Caco-2 (cell line): ENCODE measurements at places on chromosomes 5 and 9.

DNA sequence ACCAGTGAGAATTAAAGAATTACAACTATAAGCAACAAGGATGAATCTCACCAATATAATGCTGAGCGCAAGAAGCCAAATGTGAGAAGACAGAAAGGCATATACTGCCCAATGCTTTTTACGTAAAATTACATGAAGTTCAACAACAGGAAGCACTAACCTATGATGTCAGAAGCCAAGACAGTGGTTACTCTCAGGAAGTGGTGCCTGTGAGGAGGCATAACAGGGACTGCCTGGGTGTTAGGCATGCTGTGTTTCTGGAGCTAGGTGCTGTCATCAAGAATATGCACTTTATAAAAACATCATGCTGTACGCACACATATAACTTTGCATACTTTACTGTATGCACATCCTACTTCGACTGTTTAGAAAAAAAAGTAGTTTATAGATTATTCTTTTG lies 30.1 kb downstream of the FRMD3 start:
- DNase-seq = no peak

DNA sequence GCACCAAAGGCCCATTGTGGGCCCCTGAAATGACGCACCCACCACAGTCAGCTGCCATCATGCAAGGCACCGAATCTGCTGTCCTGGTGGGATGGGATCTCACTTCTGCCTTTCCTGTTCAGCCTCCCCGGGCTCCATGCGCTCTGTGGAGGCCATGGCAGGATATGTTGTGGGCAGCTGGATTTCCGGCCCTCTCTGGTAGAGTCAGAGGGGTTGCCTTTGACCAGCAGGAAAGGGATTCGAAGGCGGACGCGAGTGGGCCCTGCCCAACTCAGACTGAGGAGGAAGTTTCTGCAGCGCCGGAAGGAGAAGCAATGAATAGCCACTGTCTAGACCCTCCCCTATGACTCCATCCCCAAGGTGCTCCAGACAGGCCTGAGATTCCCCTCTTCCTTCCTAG lies 35.5 kb downstream of the GADD45G start:
- DNase-seq = no peak

DNA sequence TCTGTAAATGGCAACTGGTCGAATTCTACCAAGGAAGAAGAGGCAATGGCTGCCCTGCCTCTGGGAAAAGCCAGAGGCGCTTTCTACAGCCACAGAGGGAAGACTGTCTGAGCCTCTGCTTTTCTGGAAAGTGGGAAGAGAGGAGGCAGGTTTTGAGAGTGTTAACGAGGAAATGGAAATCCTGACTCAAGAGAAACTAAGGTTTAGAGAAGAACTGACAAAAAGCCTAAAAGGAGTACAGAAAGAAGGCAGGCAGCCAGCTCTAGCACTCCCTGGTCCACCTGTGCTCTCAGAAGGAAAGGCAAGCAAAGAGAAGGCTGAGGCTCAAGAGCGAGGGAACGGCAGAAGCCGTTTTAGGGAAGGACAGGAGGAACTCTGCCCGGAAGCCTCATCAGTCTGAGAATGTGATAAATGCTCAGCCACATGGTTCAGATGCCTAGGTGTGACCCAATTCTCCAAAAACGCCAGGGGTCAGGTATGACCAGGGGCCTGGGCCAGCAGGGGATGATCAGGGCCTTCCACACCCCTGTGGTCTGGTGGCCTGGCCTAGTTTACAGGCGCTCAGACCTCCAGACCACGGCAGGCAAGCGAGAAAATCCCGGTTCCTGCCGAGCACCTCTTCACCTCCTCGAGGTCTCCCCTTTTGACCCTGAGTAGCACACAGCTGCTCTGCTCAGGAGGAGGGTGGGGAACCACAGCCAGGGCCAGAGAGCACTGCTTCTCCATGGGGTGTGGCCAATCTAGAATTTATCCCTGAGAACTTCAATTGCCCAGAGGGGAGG lies 79.9 kb upstream of the FBXW11 start:
- no peak for DNase-seq

GRCh38 chr5:68320413-68320986 lies 104.9 kb downstream of the PIK3R1 start:
- no peak for DNase-seq

- no peak for DNase-seq
Observed at GRCh38 chr5:37771731-37772130, 68.1 kb downstream of the GDNF start.

- DNase-seq = no peak
Observed at GRCh38 chr5:91978221-91978882, 595.2 kb upstream of the ARRDC3 start.

DNA sequence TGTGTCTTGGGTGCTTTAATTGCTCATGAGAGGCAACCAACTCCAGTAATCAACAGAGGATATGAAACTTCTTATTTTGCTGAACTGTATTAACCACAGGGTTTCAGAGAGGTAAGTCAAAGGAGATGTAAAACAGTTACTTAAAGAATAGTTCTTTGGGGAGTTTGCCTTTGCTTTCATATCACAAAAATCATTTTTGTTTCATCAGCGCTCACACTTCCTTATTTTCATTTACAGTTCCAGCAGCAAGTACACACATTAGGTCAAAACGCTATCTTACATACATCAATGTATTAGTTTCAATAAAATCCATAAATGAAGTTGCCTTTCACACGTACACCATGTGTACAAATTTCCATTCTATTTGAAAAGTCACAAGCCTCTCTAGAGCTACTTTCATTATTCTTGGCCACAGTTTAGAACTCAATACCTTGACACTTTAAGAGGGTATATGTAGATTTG lies 50.1 kb downstream of the ST8SIA4 start:
- no peak for DNase-seq

GRCh38 chr9:88587885-88588649 lies 53.1 kb downstream of the NXNL2 start:
- no peak for DNase-seq

GRCh38 chr9:91978740-91979414 lies 28.8 kb upstream of the ROR2 start:
- peak; percentile 34 for DNase-seq

DNA sequence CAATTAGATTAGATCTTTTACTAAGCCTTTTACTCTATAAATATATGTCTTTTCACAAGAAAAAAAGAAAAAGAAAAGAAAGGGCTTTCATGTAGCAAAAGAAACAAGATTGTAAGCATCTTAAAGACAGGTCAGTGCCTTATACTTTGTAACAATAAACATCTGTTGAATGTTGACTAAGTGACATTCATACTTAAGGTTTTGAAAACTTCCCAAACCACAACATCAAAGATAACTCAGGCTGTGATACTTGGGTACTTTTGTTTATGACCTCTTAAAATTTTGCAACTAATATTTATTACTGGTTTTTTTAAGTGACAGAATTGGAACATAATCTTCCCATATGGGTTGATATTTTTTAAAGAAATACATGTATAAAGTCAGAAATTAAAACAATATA lies 7.4 kb downstream of the GRAMD2B start:
- no peak for DNase-seq

DNA sequence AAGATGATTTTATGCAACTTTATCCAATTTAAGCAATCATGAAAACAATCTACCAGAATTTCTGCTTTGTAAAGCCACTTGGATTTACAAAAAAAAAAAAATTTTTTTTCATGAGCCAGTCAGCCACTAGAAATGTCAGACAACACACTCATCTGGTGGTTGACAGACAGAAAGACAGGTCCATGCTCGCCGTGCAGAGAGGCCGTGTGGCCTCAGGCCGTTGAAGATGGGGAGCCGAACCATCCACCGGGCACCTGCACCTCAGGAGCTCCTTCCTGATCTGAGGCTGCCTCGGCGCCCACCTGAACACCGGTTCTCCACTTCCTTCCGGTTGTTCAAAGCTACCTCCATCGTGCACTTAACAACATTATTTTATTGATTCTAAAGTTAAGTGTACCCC lies 138.0 kb upstream of the IRX4 start:
- DNase-seq = no peak

DNA sequence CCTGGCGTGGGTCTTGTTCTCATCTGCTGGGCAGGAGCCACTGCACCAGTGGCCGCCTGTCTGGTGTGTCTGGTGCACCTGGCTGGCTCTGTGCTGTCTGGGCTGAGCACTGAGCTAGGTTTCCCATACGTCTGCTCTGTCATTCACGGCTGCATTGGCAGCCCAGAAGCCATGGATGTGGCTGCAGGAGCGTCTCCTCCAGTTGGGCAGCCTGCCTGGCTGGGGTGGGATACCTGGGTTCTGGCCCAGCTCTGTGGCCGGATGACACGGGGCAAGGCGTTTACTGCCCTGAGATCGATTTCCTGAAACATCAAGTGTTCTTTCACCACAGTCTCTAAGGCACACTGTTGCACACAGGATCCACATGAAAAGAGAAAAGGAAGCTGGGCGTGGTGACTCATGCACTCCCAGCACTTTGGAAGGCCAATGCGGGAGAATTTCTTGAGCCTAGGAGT lies 25.5 kb upstream of the SLC25A51 start:
- DNase-seq = no peak

- DNase-seq = no peak
Observed at GRCh38 chr9:79490657-79491248, 81.0 kb upstream of the TLE4 start.

GRCh38 chr9:36597412-36598178 lies 24.9 kb downstream of the MELK start:
- DNase-seq = peak; percentile 52

- DNase-seq = peak; percentile 40
Observed at GRCh38 chr9:31119890-31120454, 1264.5 kb upstream of the ACO1 start.

GRCh38 chr5:127564002-127564769 lies 46.7 kb downstream of the PRRC1 start:
- DNase-seq = peak; percentile 53

DNA sequence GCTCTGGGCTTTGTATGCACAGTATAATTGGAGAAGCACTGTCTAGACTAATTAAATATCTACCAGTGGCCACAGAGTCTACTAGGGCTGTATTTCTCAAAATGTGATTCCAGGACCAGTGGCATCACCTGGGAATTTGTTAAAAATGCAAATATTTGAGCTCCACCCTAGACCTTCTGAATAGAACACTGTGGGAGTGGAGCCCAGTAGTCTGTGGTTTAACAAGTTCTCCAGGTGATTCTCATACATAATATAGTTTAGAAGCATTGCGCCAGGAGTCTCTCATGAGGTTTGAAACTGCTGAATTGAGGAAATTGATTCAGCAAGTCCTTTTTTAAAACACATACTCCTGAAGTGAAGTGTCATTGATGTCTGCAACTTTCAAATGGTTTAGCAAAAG lies 74.7 kb downstream of the FCHO2 start:
- no peak for DNase-seq

GRCh38 chr9:112848316-112849151 lies 42.1 kb downstream of the SLC46A2 start:
- no peak for DNase-seq

GRCh38 chr9:79221084-79221483 lies 350.7 kb upstream of the TLE4 start:
- DNase-seq = no peak

GRCh38 chr5:136143763-136144162 lies 11.1 kb downstream of the SMAD5 start:
- no peak for DNase-seq

DNA sequence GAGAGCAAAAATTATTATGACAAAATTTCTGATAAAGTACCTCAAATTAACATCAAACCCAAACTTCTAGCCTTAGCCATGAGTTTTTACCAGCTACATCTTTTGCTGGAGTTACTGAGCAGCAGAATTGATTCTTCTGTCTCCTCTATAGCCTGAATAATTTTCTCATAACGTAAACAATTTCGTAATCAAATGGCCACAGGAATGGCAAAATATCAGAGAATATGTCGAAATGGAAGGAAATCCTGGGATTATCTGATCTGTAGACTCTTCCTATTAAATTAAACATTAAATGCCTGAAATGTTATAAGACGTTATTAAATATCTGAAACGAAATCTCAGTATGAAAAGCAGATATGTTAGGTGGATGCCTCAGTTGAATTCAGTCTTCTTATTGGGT lies 41.1 kb downstream of the LURAP1L start:
- DNase-seq = no peak

DNA sequence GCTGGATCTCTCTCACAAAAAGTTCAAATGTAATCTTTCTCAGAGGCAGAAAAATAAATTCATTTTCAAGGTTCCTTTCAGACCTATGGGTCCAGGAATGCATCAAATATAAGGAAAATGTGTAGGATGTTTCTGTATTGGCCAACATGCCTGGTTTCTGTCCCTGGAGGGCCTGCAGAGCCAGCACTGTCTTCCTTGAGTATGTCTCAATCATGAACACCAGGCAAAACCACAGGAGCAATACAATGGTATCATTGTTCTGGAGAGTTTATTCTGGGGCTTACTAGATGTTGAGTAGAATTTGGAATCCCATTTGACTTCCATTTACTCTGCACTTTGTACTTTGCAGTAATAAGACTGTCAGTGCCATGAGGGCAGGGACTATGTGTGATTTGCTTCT lies 23.5 kb downstream of the INSYN2B start:
- no peak for DNase-seq

DNA sequence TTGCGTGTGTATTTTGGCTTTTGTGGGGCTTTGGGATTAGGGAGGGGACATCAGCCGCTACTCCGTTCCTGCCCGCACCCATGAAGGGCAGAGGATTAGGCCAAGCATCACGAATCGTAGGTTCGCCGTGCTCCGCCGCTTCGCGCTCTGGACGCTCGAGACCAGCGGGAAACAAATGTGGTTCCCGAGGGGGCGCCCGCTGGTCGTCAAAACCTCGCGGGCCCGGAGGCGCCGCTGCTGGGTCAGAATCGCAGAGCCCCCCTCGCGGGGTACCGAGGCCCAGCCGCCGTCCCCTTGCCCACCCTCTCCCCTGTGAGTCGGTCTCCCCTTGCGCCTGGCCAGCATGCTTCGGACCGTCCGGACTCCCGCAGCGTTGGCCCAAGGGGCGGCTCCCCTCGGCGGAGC lies 2.3 kb upstream of the PAX5 start:
- no peak for DNase-seq

DNA sequence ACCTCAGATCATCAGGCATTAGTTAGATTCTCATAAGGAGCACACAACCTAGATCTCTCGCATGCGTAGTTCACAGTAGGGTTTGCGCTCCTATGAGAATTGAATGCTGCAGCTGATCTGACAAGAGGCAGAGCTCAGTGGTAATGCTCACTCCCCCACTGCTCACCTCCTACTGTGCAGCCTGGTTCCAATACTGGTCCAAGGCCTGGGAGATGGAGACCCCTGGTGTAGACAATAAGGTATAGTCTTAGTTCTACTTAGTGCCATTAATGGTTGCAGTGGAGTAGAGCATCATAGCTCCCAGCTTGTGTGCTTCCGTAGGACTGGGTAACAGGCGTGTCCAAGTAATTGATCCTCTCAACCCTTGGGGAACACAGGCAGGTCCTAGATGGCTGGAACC lies 70.4 kb upstream of the ANKRD55 start:
- DNase-seq = no peak

DNA sequence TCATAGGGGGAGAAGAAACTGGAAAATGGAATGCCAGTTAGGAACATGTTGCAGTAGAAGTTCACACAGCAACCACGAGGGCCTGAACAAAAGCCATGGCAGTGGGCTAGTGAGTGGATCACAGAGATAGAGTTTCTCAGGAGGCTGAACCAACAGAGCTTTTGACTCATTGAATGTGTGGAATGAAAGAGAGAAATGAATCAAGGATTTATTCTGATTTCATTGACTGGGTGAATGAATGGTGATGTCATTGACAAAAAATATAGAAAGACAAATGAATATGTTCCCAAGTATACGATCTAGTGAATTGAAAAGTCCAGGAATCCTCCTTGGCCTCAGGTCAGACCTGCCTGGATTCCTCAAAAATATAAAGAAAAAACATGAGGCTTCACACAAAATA lies 99.2 kb downstream of the ZNF462 start:
- no peak for DNase-seq
